Stimulated activated CD4-positive, alpha-beta T cell treated with anti-CD3 and anti-CD28 coated beads, TNF-alpha, amount 100 ng/mL, for 4 hours (primary cell): ENCODE measurements at places on chromosomes 3 and 15.

- no peak for DNase-seq
Measured at GRCh38 chr3:12186046-12186445, 27.3 kb upstream of the TIMP4 start.

- no peak for DNase-seq
Measured at GRCh38 chr15:98868564-98868963, 139.0 kb downstream of the PGPEP1L start.

- no peak for DNase-seq
Measured at GRCh38 chr3:24496529-24497482, 2.2 kb upstream of the THRB start.

- DNase-seq, result no peak
Measured at GRCh38 chr15:98773616-98774015, 125.3 kb downstream of the IGF1R start.

GRCh38 chr3:126961791-126962461 lies 21.0 kb upstream of the PLXNA1 start:
- no peak for DNase-seq

- DNase-seq, result no peak
Measured at GRCh38 chr3:124861041-124861440, 26.1 kb downstream of the ITGB5 start.

DNA sequence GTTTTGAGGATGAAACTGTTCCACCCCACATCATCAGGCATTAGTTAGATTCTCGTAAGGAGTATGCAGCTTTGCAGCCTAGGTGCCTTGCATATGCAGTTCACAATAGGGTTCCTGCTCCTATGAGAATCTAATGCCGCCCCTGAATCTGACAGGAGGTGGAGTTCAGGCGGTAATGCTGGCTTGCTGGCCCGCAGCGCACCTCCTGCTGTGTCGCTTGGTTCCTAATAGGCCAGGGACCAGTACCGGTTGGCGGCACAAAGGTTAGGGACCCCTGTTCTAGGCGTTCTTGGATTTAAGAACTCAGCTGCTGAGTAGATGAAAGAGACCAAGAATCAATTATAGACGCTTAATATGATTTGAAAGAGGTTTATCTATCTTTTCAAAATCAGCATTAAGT lies 595.4 kb downstream of the CADM2 start:
- no peak for DNase-seq

GRCh38 chr3:142650001-142650693 lies 54.0 kb downstream of the PLS1 start:
- DNase-seq, result no peak

DNA sequence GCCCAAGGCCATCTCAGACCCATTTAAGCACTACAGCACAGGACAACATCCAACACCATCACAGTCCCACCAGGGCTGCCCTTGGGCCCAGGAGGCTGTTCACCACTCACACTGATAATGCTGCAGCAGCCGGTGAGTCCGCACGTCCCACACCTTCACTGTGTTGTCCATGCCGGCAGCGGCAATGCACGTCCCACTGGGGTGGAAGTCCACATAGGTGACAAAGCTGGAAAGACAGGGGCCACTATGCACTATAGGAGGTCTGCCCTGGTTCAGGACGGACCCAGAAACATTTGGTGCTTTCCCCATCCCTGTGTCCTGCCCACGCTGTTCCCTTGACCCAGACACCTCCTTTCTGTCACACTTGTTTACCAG lies 8.5 kb downstream of the POC1A start:
- no peak for DNase-seq

GRCh38 chr3:33372218-33373081 lies 67.8 kb downstream of the UBP1 start:
- DNase-seq, result peak; percentile 11

DNA sequence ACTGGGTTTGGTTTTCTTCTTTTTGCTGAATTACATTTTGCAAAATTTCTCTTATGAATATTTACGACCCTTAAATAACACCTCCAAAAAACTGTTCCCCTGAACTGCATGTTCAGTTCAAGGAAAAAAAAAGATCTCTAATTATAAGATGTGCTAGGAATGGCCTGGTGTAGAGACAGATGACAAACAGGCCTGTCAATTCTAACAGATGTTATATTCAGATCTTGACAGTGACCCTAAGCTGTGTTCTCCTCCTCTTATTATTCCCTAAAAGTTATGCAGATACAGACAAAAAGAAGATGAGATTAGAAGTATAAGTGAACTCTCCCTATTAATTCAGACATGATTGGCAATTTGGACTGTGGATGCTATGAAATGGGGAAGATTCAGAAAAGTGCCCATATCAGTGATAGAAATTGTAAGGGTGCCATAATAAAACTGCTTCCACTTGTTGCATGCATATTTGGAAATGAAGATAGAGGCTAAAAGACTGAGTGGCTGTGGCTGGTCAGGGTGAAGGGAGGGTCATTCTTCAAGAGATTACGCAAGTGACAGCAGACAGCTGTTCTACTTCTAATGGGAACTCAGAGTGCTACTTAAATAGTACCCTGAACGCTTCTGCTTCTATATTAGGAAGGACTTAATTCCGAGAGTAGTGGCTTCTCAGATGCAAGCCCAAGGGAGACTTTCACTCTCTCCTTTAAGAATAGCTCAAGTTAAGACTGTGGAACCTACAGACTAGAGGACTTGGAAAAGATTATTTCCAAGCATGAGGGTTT lies 75.5 kb downstream of the ADAMTS9 start:
- DNase-seq, result no peak

DNA sequence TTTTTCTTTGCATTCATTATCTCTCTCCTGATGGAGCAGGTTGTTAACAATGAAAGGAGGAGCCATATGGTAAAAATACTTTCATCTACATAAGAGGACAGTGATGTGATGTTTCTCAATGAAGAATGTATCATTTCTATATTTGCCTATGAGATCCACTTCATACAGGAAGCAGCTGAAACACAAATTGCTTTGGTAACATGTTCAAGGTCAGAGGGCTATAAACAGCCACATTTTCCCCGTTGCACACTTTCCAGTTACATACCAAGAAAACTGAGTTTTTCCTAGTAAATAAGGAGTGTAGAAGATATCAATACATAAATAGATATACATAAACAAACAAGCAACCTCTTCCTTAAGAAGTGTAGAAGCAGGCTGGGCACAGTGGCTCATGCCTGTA lies 32.6 kb upstream of the GYG1 start:
- DNase-seq, result no peak

GRCh38 chr3:62774221-62774620 lies 101.0 kb downstream of the CADPS start:
- DNase-seq, result no peak

- DNase-seq, result no peak
Measured at GRCh38 chr15:92409006-92409405, 15.3 kb downstream of the ST8SIA2 start.

DNA sequence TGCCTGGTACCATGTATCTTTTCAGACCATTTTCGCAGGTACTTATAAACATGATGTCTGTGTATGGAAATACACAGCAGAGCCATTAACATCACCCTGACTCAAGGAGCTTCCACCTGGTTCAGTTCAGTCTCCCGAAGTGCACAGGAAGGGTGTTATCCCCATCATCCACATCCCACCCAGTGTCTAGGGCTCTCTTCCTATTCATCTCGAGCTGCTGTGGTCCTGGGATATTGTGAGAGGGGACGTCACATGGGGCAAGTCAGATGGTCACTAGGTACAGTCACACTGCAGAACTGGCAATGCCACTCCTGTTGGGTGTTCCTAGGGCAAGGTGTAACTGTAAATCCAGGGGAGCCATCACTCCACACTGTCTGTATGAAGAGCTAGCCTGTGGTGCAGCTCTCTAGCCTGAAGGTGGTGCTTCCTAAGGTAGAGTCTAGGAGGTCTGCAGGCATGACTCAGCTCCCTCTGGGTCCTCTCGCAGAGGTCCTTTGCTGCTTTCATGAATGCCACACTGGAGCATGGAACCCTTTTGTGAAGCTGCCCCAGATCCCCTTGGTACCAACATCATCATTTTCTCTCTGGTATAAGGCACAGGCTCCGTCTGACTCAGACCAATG lies 13.9 kb downstream of the ISLR2 start:
- no peak for DNase-seq
